ENCODE measurements at places on chromosomes 1 and 21.
A peak's percentile ranks its signal among the peaks of the same experiment; 100 is the strongest.

DNA sequence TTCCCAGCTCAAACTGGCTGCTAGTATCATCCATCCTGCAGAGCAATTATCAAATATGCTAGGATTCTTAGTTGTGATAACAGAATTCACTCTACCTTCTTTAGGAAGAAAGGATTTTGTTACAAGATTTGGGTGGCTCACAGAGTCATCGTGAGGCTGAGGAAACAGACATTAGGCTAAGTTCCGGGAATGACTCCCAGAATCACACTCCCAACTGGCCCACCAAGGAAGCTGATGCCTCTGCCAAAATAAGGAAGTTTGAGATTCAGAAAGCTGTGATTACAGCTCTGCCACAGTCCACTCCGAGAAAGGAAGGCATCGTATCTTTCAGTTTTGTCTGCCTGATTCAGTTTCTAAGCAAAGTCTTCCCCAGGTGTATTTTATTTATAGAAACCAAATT lies 50.6 kb upstream of the LYPLAL1 start:
- H3K4me1 ChIP-seq = no peaks in the 10 kb centered on the region
- H3K36me3 ChIP-seq = no peaks in the 10 kb centered on the region
- no peak for DNase-seq
- H3K27me3 ChIP-seq = peaks cover 2% of the 10 kb centered on the region

- H3K36me3 ChIP-seq = peaks cover 2% of the 10 kb centered on the region
- no peaks in the 10 kb centered on the region for H3K4me1 ChIP-seq
- H3K4me3 ChIP-seq = no peak overlapping the region
- H3K27ac ChIP-seq = no peak overlapping the region
Observed at GRCh38 chr1:70486676-70487458, 75.8 kb downstream of the CTH start.

GRCh38 chr1:109163551-109163950 lies 49.6 kb downstream of the ELAPOR1 start:
- peaks cover 18% of the 10 kb centered on the region for H3K4me1 ChIP-seq
- peak overlapping the region; percentile 36 for H3K27ac ChIP-seq
- peaks cover 2% of the 10 kb centered on the region for H3K36me3 ChIP-seq
- no peak overlapping the region for H3K4me3 ChIP-seq
- DNase-seq = no peak

DNA sequence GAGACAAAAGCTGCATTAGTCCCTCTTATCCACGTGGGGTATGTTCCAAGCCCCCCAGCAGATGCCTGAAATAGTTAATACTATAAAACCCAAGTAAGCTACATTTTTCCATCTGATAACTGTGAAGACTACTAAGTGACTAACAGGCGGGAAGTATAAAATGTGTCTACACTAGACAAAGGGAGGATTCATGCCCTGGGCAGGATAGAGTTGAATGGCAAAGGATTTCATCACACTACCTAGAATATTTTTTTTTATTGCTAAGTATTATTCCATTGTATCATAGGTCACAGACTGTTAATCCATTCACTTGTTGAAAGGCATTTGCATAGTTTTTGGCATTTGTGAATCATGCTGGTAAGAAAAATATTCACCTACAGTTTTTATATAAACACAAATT lies 26.4 kb upstream of the CFHR4 start:
- H3K27me3 ChIP-seq = no peaks in the 10 kb centered on the region
- H3K27ac ChIP-seq = no peak overlapping the region
- H3K4me3 ChIP-seq = no peak overlapping the region

DNA sequence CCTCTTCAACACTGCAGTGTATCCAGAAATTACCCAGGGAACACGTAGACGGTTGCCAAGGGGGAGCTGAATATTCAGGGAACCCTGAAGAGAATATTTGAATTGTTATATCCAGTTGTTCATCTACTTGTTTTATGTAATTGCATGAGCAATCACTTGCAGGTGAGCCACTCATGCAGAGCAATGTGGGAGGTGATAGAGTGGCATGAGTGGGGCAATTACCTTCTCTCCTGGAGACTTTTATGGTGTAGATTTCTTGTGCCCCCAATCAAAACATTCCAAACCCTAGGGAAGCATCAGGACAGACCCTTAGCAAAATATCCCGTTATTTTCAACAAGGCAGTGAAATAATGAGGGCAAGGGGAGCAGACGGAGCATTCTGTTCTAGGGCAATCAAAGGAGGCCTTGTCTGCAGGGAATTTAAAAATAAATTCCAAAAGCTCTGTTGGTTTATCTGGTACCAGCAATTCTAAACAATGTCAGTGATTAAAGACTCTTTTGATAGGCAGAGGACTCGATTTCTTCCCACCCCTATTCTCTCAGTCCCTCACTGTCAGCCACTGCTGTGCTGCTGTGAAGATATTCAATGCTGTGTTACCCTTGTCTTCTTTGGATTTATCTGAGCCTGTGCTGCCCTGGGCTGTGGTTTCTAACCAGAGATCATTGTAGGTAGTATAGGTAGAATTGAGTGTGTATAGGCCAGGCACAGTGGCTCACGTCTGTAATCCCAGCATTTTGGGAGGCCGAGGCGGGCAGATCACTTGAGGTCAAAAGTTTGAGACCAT lies 180.2 kb upstream of the MAP1LC3C start:
- no peaks in the 10 kb centered on the region for H3K4me1 ChIP-seq
- no peaks in the 10 kb centered on the region for H3K27me3 ChIP-seq

GRCh38 chr1:31570906-31571305 lies 5.4 kb upstream of the TINAGL1 start:
- peaks cover 2% of the 10 kb centered on the region for H3K4me1 ChIP-seq
- H3K27ac ChIP-seq = no peak overlapping the region
- DNase-seq = no peak

DNA sequence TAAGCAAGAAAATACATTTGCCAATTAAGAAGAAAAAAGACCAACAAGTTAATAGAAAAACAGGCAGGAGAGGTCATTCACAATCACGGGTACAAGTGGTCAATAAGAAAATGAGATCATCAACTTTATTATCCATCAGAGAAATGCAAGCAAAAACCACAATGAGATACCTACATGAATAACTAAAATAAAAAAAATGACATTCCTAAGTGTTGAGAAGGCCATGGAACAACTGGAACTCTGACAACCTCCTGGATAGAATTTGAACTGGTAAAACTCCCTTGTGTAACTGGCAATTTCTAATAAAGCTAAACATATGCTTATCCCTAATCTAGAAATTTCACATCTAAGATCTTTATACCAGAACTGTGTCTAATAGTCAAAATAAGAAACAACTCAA lies 135.4 kb upstream of the BACE2 start:
- H3K27me3 ChIP-seq = peaks cover 11% of the 10 kb centered on the region
- no peak for DNase-seq
- no peaks in the 10 kb centered on the region for H3K4me1 ChIP-seq
- no peaks in the 10 kb centered on the region for H3K36me3 ChIP-seq
- H3K27ac ChIP-seq = no peak overlapping the region

DNA sequence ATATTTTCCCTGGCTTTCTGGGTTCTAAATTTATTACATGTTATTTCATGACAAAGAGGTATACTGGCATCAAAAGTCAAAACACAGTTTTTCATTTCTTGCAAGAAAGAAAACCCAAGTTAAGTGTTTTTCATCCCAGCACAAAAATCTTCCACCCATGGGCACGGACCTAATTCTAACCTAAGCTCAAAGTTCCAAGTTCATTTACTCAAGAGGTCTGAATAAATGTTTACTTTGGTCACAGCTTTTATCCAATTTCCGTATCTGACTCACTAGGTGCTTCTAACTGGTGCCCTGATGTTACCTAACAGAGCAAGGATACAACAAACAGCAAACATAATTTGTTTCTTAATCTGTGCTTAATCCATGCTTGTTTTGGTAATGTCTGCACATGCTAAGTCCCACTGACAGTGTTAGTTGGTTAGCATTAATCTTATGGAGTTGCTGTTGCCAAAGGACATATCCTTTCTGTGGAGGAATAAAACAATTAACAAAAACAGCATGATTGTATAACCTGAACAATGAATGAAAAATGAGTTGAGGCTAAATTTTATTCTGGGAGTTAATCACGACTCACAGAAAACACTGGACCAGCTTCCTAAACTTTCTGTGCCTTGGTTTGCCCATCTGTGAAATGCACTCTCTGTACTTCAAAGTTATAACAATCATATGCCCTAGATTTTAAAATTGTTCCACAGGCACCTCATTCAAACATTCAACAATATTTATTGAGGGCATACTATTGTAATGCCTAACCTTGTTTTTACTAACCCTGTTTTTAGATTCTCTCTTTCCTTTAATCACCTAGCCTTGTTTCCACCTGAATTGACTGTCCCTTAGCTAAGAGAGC lies 4.2 kb upstream of the CHD1L start:
- DNase-seq = no peak
- no peaks in the 10 kb centered on the region for H3K27me3 ChIP-seq
- no peak overlapping the region for H3K27ac ChIP-seq
- no peak overlapping the region for H3K4me3 ChIP-seq
- peaks cover 5% of the 10 kb centered on the region for H3K4me1 ChIP-seq

DNA sequence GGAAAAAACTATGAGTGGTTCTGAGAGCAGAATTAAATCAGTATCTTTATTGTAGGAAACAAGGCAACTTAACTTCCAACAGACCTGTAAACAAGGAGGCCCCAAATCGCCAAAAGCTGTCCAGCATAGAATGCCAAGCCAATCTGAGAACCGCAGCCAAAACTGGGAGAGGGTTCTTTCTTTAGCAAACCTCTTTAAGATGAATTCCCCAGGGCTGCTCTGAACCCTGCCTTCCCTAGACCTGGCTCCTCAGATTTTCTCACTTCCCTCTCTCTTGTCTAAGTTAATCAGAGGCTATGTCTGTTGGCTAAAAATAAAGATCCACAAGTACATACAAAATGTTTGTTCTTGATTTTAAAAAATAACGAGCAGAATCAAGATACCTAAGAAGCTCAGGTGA lies 141.4 kb downstream of the SMYD3 start:
- H3K27me3 ChIP-seq = no peaks in the 10 kb centered on the region
- no peak overlapping the region for H3K4me3 ChIP-seq
- DNase-seq = no peak
- peaks cover 16% of the 10 kb centered on the region for H3K4me1 ChIP-seq
- peaks cover 8% of the 10 kb centered on the region for H3K36me3 ChIP-seq

GRCh38 chr1:167934426-167935215 lies 1.9 kb upstream of the DCAF6 start:
- peaks cover 22% of the 10 kb centered on the region for H3K4me1 ChIP-seq
- no peaks in the 10 kb centered on the region for H3K27me3 ChIP-seq
- H3K36me3 ChIP-seq = no peaks in the 10 kb centered on the region
- H3K4me3 ChIP-seq = peak overlapping the region; percentile 95

GRCh38 chr1:89037186-89037585 lies 14.5 kb upstream of the GBP3 start:
- H3K4me3 ChIP-seq = peak overlapping the region; percentile 12
- no peak for DNase-seq
- H3K4me1 ChIP-seq = peaks cover 8% of the 10 kb centered on the region
- H3K36me3 ChIP-seq = peaks cover 2% of the 10 kb centered on the region
- no peak overlapping the region for H3K27ac ChIP-seq
- peaks cover 2% of the 10 kb centered on the region for H3K27me3 ChIP-seq

GRCh38 chr1:39116860-39117728 lies 87.4 kb upstream of the MACF1 start:
- no peaks in the 10 kb centered on the region for H3K27me3 ChIP-seq
- H3K27ac ChIP-seq = no peak overlapping the region
- no peak overlapping the region for H3K4me3 ChIP-seq
- H3K4me1 ChIP-seq = no peaks in the 10 kb centered on the region

GRCh38 chr1:29145739-29146437 lies 22.2 kb upstream of the TMEM200B start:
- H3K4me1 ChIP-seq = peaks cover 3% of the 10 kb centered on the region
- no peaks in the 10 kb centered on the region for H3K27me3 ChIP-seq
- no peak overlapping the region for H3K27ac ChIP-seq
- DNase-seq = no peak

DNA sequence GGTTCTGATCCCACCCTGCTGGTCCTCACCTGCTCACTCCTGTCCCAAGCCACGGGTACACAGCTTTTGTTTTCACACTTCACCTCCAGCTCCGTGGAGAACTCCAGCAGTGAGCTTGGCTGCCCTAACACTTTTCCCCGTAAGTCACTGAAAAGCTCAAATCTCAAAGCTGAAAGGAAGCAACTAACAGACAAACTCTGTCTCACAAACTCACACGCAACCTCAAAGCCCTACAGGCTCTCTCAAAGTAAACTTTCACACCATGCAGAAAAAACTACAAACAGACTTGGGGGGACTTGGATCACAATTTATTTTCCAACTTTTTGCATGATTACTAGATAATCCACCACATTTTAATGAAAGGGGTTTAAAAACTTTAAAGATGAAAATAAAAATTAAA lies 88.3 kb downstream of the AK5 start:
- H3K27me3 ChIP-seq = no peaks in the 10 kb centered on the region
- no peak overlapping the region for H3K4me3 ChIP-seq
- no peak for DNase-seq
- no peak overlapping the region for H3K27ac ChIP-seq
- H3K4me1 ChIP-seq = no peaks in the 10 kb centered on the region
- no peaks in the 10 kb centered on the region for H3K36me3 ChIP-seq

DNA sequence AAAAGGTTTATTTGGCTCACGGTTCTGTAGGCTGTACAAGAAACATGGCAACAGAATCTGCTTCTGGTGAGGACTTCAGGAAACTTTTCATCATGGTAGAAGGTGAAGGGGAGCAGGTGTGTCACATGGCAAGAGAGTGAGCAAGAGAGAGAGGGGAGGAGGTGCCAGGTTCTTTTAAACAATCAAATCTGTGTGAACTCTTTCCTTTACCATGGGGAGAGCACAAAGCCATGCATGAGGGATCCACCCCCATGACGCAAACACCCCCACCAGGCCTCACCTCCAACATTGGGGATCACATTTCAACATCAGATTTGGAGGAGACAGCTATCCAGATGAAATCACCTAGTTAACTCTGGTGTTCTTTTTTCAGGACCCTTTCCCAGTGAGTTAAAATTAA lies 103.6 kb downstream of the GALNT2 start:
- DNase-seq = no peak
- peaks cover 8% of the 10 kb centered on the region for H3K36me3 ChIP-seq
- H3K4me3 ChIP-seq = no peak overlapping the region
- peak overlapping the region; percentile 66 for H3K27ac ChIP-seq
- no peaks in the 10 kb centered on the region for H3K27me3 ChIP-seq
- H3K4me1 ChIP-seq = peaks cover 29% of the 10 kb centered on the region

DNA sequence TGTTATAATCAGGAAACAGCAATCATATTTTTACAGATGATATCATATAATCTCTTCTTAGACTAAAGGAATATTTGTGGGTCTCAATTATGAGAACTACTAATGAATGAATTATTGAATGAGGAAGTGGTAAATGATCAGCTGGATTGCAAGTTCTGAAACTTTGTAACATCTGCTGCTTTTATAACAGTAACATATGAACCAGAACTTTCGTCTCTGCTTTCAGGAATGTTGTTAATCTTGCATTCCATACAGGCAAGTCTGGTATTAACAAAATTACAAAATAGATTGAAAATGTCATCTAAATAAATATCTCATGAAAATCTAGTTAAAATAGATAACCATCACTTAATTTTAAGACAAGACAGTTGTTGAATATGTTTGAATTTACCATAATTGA lies 110.5 kb upstream of the COL11A1 start:
- H3K4me3 ChIP-seq = no peak overlapping the region
- no peak overlapping the region for H3K27ac ChIP-seq
- no peaks in the 10 kb centered on the region for H3K27me3 ChIP-seq
- H3K4me1 ChIP-seq = no peaks in the 10 kb centered on the region
- no peak for DNase-seq
- no peaks in the 10 kb centered on the region for H3K36me3 ChIP-seq
